ENCODE measurements at places on chromosomes 6 and 20.

DNA sequence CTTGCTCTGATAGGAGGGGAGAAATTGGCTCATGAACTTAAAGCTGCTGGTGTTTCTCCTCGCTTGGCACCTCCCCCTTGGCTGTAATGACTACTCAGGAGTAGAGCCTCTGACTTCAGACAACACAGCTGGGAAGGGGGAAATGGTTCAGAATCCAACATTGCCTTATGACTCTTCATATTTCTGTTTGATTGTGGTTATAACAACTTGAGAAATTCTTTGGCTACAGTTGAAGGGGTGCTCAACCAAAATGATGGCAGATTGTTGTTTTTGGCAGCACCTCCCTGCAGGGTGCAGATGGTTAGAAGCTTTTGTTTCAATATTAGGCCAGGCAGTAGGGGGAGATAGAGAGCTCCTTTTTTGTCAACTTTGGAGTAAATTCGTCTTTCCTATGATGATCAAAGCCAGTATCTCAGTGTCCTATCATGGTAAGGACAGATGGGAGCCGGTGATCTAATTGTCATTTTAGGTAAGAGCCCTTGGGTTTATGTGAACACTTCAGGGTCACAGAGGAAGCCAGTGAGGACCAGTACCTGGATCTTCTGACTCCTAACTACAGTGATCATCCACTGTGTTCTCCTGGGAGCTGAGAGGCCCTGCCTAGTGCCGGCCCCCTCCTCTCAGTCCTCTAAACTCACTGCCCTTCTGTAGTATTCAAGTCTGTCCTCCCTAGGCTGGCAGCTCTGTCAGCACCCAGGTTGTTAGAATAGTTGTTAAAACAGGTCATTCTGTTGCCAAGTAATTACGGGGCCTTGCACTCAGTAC is 39.9 kb downstream of the RPRD1B start:
- no peak for DNase-seq

GRCh38 chr20:63756648-63756991 is 17.0 kb downstream of the SLC2A4RG start:
- no peak for DNase-seq

GRCh38 chr6:79301290-79301689 is 66.8 kb upstream of the HMGN3 start:
- no peak for DNase-seq

DNA sequence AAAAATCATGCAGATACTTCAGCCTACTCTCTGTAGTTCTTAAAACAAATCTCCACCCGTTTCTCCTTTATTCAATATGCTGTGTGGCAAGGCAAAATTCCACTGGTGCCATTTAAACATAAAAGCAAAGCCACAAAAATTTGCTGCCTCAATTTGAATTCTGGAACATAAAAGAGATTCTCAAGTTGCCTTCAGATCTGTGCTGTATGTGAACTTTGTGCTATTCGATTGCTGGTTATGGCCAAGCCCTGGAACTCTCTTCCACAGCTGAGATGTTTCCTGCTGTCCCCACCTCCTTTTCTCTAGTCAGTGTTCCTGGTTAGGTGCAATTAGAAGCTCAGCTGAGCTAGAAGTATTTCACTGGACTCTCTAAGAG is 395.3 kb upstream of the BTBD3 start:
- DNase-seq: no peak

- no peak for DNase-seq
Measured at GRCh38 chr20:50510706-50511542, 741 bp downstream of the PTPN1 start.

DNA sequence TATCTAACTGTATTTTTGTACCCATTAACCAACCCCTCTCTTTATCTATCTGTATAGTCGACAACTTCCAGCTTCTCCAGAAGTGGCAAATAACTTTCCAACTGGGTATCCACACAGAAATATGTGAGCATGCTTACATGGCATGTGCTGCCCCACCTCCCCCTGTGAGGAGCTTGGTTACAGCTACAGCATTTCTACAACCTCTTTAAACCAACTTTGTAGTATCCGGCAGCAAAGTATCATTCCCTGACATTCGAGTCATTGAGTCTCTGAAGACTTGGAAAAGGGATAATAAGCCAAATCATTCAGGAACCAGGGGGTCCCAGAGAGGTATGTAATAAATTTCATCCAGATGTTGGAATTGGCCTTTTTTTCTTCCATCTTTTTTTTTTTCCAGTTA is 48.2 kb upstream of the ASIP start:
- DNase-seq: no peak

DNA sequence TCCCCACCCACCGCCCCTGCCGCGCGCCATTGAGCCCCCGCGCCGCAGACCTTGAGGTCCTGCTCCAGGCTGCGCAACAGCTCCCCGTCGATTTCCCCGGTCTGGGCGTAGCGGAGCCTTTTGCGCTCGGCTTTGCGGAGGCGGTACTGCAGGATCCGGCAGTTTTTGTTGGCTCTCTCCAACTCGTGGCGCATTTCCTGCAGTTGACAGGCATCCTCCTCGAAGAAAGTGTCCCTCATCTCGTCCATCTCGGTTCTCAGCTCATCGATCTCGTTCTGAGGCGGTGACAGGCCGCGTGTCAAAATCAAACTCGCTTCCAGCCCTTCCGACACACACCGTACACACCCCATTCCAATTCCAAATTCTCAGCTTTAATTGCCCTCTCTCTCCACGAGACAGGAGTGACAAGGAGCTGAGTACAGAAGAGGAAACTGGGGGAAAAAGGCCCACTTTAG is 4.3 kb downstream of the MTCL3 start:
- DNase-seq: peak; percentile 57

DNA sequence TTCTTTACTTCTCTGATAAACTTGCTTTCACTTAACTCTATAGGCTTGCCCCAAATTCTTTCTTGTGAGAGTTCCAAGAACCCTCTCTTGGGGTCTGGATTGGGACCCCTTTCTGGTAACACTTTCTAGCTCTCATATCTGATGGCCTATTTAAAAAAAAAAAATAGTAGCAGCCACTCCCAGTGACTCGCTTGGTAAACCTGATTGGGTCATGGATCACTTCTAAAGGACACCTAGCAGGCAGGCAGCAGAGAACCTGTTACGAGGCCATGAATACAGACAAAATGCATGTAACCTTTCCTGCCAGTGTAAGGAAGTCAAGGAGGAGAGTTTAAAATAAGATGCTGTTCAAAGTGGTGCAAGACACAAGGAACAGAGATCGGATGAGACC is 9.1 kb upstream of the SERPINB6 start:
- DNase-seq: no peak

GRCh38 chr20:19976595-19977372 is 40.4 kb upstream of the NAA20 start:
- no peak for DNase-seq

DNA sequence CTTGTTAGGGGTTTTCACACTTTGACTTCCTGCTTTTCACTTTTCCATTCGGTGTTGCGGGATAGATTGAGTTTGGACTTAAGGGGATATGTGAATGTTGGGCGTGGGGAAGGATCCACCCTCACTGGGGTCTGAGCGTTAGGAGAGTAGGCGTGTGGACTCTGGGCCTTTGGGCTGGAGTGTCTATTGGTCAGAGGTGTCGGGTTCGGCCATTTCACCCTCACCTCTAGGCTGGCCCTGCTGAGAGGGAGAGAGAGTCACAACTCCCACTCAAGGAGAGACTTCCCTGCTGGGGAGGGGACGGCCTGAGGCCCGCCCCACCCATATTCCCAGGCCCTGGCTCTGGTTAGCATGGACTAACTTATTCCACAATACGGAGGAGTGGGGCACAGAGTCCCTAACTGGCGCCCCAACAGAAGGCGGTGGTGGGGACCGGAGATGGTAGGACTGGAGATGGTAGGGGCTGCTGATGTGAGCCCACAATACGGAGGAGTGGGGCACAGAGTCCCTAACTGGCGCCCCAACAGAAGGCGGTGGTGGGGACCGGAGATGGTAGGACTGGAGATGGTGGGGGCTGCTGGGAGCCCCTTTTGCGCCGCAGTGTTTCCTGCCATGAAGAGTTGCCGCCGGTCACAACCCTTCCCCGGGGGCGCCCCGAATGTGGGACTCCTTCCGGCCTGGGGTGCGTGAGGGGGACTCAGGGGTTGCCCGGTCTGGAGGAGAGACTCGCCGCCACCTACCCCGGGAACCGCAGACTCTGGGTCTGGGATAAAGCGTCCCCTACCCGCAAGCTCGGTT is 1.4 kb upstream of the PTPRA start:
- no peak for DNase-seq

- no peak for DNase-seq
Measured at GRCh38 chr20:62025832-62026563, 39.7 kb downstream of the TAF4 start.

GRCh38 chr20:53439616-53440015 is 154.0 kb downstream of the ZNF217 start:
- no peak for DNase-seq

- no peak for DNase-seq
Measured at GRCh38 chr20:43188234-43188653, 1.5 kb downstream of the PTPRT start.

DNA sequence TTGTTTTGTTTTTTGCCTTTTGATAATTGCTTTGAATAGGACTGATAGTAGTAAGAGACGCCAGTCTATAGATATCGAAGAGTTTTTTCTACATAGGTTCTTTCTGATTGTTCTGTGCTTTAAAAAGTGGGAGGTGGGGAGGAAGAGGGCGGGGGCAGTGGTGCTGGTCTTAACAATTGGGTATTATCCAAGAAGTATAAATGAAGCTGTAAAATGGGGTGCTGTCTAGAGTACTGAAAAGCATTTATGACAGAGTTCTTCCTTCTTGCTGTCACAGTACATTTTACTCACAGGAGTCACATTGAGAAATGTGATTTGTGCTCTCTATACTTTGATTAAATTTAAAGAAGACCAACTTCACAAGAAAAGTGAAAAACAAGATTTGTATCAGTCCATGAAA is 41.0 kb downstream of the MAPK14 start:
- no peak for DNase-seq

- DNase-seq: no peak
Measured at GRCh38 chr20:50701041-50701963, 10.0 kb upstream of the RIPOR3 start.

- no peak for DNase-seq
Measured at GRCh38 chr20:62886709-62887058, 25.1 kb upstream of the TCFL5 start.

GRCh38 chr20:31770243-31770642 is 31.2 kb downstream of the TPX2 start:
- no peak for DNase-seq

DNA sequence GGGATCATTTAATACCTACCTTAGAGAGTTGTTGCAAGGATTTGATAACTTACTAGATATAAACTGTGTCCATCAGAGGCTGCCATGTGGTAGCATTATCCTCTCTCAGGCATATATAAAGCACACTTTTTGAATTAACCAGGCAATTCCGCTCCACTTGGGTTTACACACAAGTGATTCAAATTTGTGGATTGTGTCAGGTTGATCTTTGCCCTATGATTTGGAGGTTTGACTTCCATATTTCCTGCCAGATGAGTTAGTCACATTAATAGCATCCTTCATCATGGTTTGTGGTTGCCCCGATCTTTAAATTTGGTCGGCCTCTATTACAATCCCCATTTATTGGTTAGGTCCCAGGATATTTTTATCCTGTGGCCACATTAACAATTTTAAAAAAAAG is 44.8 kb upstream of the CTAGE9 start:
- DNase-seq: no peak

DNA sequence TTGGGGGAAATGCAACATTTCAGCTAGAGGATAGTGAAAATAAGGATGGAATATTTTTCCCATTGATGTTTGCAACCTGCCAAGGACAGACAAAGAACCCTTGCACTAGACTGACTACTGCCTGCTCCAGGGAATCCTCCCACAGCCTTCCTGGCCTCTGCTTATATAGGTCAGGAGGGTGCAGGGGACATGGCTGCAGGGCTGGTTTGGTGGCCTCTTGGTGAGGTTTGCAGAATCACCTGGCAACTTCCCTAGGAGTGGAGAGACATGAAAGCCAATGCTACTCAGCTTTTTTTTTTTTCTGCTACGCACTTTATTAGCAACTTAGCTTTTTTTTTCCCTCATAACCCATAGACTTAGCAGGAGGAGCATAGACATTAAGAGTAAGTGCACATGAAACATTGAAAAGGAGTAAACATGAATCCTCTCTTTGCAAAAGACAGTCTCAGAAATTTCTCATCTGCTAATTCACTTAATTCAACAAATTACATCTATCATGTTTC is 39.8 kb upstream of the CDYL start:
- DNase-seq: no peak

GRCh38 chr6:168632694-168633093 is 191.7 kb downstream of the SMOC2 start:
- DNase-seq: no peak

DNA sequence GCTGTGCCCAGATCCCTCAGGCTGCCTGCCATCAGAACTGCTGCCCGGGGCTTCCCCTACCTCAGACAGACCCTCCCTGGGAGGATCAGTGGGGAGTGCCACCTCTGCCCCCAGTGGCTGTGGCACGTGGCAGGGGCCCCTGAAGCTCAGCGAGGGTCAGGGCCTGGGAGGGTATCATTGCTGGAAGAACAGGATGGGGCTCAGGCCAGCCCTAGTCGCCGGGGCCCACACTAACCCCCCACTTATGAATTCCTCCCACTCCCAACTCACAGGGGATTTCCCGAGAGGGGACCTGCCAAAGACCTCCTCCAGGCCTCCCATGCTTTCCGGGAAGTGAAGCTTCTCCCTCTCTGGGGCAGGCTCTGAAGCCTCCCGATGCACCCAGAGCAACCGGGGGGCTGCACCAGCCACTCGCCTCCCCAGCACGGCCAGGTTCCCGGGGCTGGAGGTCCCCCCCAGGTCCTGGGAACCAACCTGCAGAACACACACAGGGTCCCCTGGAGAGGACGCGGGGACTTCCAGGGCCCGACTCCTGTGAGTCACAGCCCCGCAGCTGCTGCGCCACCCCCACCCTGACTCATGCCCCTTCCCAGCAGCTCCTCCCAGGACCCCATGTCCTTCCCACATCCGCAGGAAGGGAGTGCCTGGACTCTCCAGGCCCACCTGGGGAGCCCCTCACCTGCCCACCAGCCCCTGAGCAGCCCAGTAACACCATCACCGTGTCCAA is 2.5 kb downstream of the TNFRSF6B start:
- DNase-seq: no peak

GRCh38 chr6:56570413-56571359 is 72.0 kb downstream of the DST start:
- no peak for DNase-seq

GRCh38 chr6:166800137-166800536 is 156.2 kb downstream of the RNASET2 start:
- no peak for DNase-seq

- no peak for DNase-seq
Measured at GRCh38 chr20:18738055-18738454, 75.5 kb upstream of the SCP2D1 start.

DNA sequence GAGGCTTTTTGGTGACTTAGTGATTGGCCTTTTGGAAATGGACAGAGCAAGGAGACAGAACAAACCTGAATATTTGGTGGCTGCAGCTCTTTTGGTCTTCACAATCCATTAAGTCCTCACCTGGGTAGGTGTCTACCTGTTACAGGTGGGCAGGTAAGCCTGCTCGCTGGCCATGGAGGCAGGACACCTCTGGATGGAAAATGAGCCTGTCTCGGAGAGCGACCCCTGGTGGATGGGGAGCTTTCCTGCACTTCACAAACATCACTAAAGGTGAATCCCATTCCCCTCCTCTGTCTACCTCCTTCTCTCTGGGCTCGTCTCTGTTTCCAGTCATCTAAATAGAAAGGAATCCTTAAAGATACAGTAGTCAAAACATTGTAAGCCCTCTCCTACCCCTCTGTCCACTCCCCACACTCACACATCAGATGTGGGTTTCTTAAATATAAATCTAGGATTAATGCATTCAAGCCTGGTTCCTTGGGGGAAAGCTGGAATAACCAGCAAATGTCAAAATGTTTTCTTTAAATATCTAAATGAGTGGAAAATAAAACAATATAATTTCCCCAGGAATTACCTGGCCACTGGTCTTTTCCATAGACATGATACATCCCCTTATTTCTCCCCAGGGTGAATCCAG is 304.9 kb downstream of the CDH26 start:
- DNase-seq: peak; percentile 16
